Left ventricle myocardium inferior (tissue), 1 donor: ENCODE measurements at places on chromosomes 6 and 20. TPM values are rescaled to one million over a fixed set of nuclear protein-coding genes. Genes with fewer than 3 reads are reported as not detected.
A peak's percentile ranks its signal among the peaks of the same experiment; 100 is the strongest.

DNA sequence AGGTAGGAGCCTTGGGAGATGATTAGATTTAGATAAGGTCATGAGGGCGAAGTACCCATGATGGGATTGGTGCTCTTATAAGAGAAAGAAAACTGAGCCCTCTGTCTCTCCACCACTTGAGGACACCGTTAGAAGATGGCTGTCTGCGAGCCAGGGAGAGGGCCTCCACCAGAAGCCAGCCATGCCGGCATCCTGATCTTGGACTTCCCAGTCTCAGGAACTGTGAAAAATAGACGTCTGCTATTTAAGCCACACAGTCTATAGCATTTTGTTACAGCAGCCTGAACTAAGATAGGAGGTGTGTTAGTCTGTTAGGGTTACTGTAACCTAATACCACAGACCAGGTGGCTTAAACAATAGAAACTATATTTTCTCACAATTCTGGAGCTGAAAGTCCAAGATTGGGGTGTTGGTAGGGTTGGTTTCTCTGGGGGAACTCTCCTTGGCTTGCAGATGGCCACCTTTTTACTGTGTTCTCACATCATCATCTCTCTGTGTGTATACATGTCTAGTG is 38.0 kb upstream of the ADGRF1 start:
- no peak for DNase-seq

- DNase-seq, result no peak
These were observed 81.3 kb downstream of the AK9 start for GRCh38 chr6:109609737-109610136.

GRCh38 chr6:32991972-32992371 is 17.4 kb downstream of the HLA-DOA start:
- DNase-seq, result no peak

GRCh38 chr6:30750379-30750668 is 6.0 kb upstream of the IER3 start:
- DNase-seq, result no peak

SH3BGRL2 gene
- 5.8 TPM for total RNA-seq

GRCh38 chr6:44921798-44922197 is 406.3 kb upstream of the RUNX2 start:
- DNase-seq, result peak; percentile 48

- no peak for DNase-seq
These were observed 517.6 kb downstream of the CD83 start for GRCh38 chr6:14635195-14635594.

- no peak for DNase-seq
These were observed 502.4 kb downstream of the BCKDHB start for GRCh38 chr6:80608881-80609280.

SLC16A10 gene
- 4.5 TPM for total RNA-seq

DNA sequence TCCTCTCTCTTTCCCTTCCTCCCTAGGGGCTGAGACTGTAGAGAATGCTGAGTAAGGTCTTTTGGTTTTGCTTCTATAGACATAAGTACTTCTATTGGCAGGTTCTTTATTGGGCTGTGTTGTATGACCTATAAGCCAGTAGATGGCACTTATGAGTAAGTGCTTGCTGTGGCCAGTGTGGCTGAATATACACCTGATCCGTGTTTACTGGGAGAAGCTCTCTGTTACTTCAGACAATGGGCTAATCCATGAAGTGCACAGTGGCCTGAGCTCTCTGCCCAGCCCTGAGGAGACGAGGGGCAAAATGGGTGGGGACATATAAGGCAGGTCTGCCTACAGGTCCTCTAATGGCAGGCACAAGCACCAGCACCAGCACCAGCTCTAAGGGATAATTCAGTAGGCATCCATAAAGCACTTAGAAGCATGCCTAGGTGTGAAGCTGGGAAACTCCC is 610.3 kb downstream of the RNF144B start:
- DNase-seq, result no peak

DNA sequence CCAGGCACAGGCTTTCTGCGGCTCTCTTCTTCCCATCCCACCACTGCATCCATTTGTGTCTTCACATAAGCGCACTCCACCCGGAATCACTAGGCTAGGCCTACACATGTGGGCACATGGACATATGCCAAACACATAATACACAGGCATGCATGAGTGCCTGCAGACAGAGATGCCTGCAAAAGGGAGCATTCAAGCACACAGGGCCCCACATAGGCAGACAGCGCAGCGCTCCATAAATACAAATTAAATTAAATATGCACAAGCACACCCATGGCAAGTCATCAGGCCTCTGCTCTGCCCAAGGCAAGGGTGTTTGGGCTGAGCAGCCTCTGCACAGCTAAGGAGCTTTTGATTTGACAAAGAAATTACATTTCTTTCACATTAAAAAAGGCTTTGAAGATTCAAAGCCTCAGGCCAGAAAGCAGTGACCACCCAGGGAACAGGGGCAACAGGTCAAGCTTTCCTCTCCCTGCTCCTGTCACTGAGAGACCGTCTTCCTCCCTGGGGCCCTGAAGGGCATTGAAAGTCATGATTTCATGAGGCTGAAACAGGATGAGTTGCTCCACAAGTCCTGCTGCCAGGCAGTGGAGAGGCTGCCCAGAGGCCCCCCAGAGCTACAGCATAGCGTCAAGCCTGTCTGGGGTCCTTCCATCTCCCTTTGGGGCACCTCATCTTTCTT is 134.2 kb upstream of the LRFN2 start:
- no peak for DNase-seq

GRCh38 chr6:6738922-6739716 is 150.6 kb downstream of the LY86 start:
- DNase-seq, result no peak

CFB gene
- 3.7 TPM for total RNA-seq

GRCh38 chr6:150271172-150271500 is 97.7 kb upstream of the IYD start:
- no peak for DNase-seq

RXRB gene
- 40.3 TPM for total RNA-seq

- DNase-seq, result no peak
These were observed 79.2 kb upstream of the RIPOR2 start for GRCh38 chr6:25014791-25015560.

GRCh38 chr6:11208854-11209253 is 23.6 kb downstream of the NEDD9 start:
- no peak for DNase-seq

- DNase-seq, result no peak
These were observed 4.5 kb downstream of the CCDC170 start for GRCh38 chr6:151498327-151498726.

DNA sequence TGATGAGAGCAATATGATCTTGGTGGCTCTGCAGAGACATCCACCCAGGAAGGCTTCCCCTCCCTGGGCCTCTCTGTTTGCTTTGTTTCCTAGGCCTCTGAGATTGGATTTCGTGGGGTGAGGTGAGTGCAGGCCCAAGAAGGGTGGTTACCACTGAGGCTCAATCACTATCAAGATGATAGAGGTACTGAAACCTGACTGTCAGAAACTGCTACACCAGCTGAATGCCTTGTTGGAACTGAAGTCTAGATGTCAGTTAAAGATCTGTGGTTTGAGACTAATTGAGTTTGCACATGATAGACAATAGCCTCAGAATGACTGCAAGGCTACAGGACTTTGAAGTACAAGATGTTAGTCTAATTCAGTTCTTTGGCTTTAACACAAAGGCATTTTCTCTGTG is 15.2 kb downstream of the VNN1 start:
- no peak for DNase-seq

- DNase-seq, result no peak
These were observed 56.9 kb upstream of the ENPP4 start for GRCh38 chr6:46072866-46073265.

GRCh38 chr20:62266340-62266739 is 28.0 kb downstream of the OSBPL2 start:
- DNase-seq, result no peak

DNA sequence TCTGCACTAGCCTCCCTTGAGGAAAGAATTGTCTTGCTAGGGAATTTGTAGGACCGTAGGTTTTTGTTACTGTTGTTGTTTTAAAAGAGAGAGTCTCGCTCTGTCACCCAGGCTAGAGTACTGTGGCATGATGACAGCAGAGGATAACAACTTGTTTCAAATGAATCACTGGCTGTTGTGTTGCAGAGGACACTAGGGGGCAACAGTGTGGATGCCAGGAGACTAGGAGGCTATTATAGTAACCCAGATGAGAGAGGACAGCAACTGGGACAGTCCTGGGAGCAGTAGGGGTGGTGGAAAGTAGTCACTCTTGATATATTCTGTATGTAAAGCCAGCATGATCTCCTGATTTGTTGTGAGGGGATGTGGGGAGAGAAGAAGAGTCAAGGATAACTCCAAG is 41.8 kb upstream of the LAMA4 start:
- DNase-seq, result no peak

- DNase-seq, result no peak
These were observed 16.7 kb upstream of the ENTPD6 start for GRCh38 chr20:25178563-25179438.

- no peak for DNase-seq
These were observed 233.6 kb downstream of the KCNQ5 start for GRCh38 chr6:72855471-72855870.

- DNase-seq, result no peak
These were observed 8.4 kb upstream of the ZSWIM1 start for GRCh38 chr20:45872626-45873025.

FRS3 gene
- total RNA-seq, result 5.3 TPM

- no peak for DNase-seq
These were observed 1.9 kb downstream of the GRM4 start for GRCh38 chr6:34143884-34144580.

GRCh38 chr6:16712931-16713484 is 48.3 kb downstream of the ATXN1 start:
- peak; percentile 28 for DNase-seq

- no peak for DNase-seq
These were observed 21.8 kb upstream of the ISM1 start for GRCh38 chr20:13199279-13199678.

NCR2 gene
- not detected for total RNA-seq

DNA sequence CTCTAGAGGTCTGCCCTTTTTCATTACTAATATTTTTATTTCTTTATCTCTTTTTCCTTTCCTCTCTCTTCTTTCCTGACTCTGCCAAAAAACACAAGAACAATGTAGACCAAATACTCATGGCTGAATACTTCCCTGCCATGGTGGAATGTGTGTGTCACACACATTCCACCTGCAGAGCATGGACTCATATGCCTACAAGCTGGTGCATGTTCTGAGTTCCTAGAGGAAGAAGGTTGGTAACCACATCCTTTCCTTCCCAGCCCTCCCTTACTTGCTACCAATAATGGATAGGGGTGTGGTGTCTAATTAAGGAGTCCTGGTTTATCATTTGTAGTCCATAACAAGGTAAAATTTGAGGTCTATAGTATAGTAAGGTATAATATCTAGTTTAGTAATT is 15.2 kb upstream of the CST9L start:
- no peak for DNase-seq

GPR63 gene
- total RNA-seq, result 1.0 TPM

DNA sequence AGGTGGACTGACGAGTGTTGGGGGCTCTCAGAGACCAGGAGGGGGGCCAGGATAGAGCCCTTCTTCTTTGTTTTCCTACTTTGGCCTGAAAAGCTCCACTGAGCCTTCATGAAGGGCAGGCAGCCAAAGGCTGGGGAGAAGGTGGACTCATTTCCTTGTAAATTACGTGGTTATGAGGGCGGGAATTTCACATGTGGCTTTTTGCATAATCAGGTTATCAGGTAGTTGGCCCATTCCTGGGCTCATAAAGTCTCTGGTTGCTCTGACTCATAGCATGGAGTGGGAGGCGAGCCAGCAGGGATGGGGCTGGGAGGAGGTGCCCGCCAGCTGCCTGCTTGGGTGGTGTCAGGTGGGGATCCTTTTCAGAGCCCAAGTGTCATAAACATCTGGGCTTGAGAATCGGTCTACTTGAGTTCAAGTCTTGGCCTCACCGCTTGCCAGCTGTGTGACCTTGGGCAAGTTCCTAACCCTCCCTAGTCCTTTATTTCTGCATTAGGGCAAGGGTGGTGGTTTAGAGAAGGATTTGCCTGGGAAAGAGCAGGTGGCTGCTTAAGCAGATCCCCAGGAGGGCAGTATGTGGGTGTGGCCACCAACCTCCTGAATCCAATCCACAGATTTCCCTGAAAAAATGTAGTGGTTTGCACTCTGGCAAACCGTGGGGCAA is 26.5 kb upstream of the RNF24 start:
- DNase-seq, result peak; percentile 25

PHACTR3 gene
- total RNA-seq, result 4.3 TPM

SMIM13 gene
- total RNA-seq, result 12.3 TPM

- DNase-seq, result peak; percentile 57
These were observed 17.9 kb downstream of the GNAS start for GRCh38 chr20:58870293-58871014.

DNA sequence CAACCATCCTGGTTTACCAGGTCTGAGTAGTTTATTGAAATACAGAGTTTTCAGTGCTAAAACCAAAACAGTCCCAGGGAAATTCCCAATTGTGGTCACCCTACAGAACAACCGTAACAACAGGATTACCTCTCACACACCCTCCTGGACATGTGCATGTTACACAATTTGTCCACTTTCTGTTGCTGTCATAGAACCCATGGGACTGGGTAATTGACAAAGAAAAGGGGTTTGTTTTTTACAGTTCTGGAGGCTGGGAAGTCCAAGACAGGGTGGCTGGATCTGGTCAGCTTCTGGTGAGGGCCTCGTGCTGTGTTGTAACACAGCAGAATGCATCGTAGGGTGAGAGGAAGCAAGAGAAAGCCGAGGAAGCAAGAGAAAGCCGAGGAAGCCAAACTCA is 9.1 kb upstream of the ADA start:
- no peak for DNase-seq

- DNase-seq, result no peak
These were observed 90.9 kb downstream of the CAP2 start for GRCh38 chr6:17484201-17484849.

- DNase-seq, result no peak
These were observed 61.4 kb downstream of the FAM135A start for GRCh38 chr6:70474751-70475150.

GRCh38 chr6:166465671-166466087 is 82.9 kb upstream of the MPC1 start:
- DNase-seq, result peak; percentile 42

CTCFL gene
- total RNA-seq, result not detected

GRCh38 chr20:25148181-25148981 is 47.1 kb upstream of the ENTPD6 start:
- DNase-seq, result peak; percentile 25

- no peak for DNase-seq
These were observed 963.3 kb upstream of the GJE1 start for GRCh38 chr6:141169419-141169818.

DNA sequence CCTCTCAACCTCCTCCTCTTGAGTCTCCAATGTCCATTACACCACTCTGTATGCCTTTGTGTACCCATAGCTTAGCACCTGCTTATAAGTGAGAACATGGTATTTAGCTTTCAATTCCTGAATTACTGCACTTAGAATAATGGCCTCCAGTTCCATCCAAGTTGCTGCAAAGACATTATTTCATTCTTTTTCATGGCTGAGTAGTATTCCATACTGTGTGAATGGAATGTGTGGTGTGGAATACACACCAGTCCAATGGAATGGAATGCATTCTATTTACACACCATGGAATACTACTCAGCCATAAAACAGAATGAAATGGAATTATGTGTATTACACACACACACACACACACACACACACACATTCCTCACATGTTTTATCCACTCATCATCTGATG is 116.1 kb downstream of the BACH2 start:
- DNase-seq, result no peak

CEP57L1 gene
- total RNA-seq, result 6.2 TPM

- no peak for DNase-seq
These were observed 66.8 kb downstream of the CDK19 start for GRCh38 chr6:110748453-110748852.

- DNase-seq, result no peak
These were observed 2.0 kb downstream of the OGFRL1 start for GRCh38 chr6:71290611-71291010.
